Osteocyte (in vitro differentiated cells): ENCODE measurements at places on chromosomes 5 and 9. TPM values are rescaled to one million over a fixed set of nuclear protein-coding genes. Genes with fewer than 3 reads are reported as not detected.

The TPM2 gene
- 476 and 515 TPM in 2 replicates for total RNA-seq

DNA sequence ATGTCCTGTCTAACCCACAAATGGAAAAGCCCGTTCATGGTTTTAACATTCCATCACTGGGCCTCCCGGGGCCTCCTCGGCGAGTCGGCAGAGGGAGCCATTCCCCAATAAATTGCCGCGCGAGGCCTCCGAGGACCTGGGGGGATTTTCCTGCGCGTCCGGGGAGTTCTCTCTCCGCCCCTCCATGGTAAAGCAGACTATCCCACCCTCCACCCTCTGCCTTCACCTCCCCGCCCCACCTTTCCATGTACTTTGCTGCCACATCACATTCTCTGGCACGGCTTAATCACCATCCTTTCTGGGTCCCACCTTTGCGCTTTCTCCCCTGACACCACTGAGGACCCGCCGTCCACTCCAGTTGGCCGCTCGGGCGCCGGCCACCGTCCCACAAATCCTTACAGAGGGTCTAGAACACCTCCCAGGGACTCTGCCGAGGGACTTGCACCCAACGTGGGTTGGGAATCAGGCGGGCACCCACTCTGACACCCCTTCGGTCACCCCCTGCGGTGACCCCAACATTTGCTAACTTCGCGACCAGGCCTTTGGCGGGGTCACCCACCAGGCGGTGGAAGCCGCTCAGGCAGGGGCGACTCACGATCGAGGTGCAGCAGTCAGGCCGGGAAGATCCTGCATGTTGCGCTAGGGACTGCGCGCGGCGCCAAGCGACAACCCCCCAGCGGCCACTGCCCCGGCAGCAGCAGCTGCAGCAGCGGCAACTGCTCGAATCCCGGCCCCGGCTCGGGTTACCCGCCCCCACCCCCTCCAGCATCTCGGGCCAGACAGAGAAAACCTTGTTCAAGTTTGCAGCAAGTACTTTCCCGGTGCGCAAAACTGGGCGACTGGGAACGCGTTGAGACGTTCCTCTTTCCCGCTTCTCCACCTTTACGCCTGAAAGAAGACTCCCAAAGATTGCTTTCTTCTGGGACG, at the start of gene MEGF10:
TSS of gene MEGF10 (plus strand) at position 778 of the 927 bp plus-strand sequence. CDS start 40,513 bp downstream, outside the sequence.
- peaks cover 37% of the 10 kb centered on the region for H3K4me1 ChIP-seq
- peak within 1 kb of the TSS; percentile 86 for H3K27ac ChIP-seq
- peak within 1 kb of the TSS; percentile 93 for H3K4me3 ChIP-seq
- no peaks in the 10 kb centered on the region for H3K36me3 ChIP-seq
- H3K27me3 ChIP-seq = peaks cover 8% of the 10 kb centered on the region

GRCh38 chr5:112586596-112587062, 151.1 kb upstream of the APC start:
- H3K27me3 ChIP-seq = peaks cover 19% of the 10 kb centered on the region
- no peak overlapping the region for H3K27ac ChIP-seq
- no peaks in the 10 kb centered on the region for H3K36me3 ChIP-seq
- no peaks in the 10 kb centered on the region for H3K4me1 ChIP-seq

- peaks cover 33% of the 10 kb centered on the region for H3K4me1 ChIP-seq
- H3K4me3 ChIP-seq = no peak overlapping the region
- peaks cover 39% of the 10 kb centered on the region for H3K36me3 ChIP-seq
- H3K27me3 ChIP-seq = no peaks in the 10 kb centered on the region
- H3K27ac ChIP-seq = peak overlapping the region; percentile 74
- DNase-seq = peak; percentile 65
Measured at GRCh38 chr5:135386886-135387628, 12.0 kb downstream of the MACROH2A1 start.
